Stimulated activated CD4-positive, alpha-beta T cell treated with anti-CD3 and anti-CD28 coated beads, Interleukin-2, amount 100 ng/mL, for 24 hours (primary cell): ENCODE measurements at places on chromosomes 7 and 10.

DNA sequence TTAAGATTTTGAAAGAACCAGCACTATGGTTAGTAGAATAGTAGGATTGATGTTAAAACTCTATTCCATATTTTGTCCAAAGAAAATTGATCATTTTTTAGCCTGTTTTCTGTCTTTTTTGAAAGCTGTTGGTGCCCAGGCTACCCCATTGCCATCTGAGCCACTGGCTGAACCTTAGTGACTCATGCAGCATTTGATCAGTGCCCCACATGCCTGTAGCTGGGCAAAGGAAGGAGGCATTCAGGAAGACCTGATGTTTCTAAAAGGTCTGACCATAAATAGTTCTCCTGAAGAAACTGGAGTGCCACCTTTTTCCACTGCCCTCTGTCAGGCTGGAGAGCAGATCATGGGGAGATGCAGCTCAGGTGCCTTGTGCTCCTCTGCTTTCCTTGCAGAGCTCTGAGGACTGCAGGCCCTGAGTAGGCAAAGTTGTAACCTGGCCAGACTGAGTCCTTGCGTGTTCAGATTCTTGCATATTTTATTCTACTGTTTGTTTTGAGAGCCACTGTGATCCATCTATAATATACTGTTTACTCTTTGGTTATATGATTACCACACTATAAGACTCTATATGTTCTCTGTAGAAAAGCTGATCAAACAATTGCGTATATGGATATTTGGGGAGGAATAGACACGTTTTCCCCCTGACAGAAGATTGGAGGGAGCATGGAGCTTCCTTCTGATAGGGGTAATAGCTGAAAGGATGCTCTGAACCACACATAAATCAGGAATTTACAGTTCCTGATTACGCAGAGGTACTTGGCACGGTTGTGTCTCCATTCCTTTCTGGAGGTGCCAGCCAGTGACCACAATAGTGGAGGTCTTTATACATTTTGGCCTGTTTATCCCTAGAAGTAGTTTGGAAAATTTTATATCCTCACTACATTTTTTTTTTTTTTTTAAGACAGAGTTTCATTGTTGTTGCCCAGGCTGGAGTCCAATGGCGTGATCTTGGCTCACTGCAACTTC, 48.9 kb upstream of the GJD4 start:
- no peak for DNase-seq

GRCh38 chr10:43202224-43202656, 64.0 kb downstream of the CSGALNACT2 start:
- DNase-seq: peak; percentile 63

DNA sequence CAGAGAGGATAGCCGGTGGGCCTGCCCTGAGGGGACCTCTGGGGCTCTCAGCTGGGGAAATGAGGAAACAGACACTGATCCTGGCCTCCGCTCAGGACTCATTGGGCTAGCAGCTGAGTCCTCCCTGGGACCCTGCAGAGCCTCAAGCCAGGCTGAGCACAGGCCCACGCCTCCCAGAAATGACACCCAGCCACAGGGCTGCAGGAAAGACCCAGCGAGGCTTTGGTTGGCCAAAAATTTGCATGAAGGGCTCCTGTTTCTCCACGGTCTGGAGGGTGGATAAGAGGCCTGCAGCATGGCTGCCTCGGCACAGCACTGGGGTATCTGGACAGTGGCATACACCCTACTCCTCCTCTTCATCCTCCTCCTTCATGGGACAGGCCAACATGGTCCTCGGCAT, 60.4 kb downstream of the ZNF33B start:
- DNase-seq: no peak

- DNase-seq: no peak
Measured at GRCh38 chr7:142939226-142939910, at the start of gene LLCFC1. Gene LLCFC1, plus strand, starts transcription at chr7:142939484. Its CDS starts 138 bp downstream, at chr7:142939622.

- DNase-seq: peak; percentile 58
Measured at GRCh38 chr10:29734962-29735627, 100.3 kb upstream of the SVIL start.

GRCh38 chr7:150780292-150780691, 19.9 kb downstream of the TMEM176B start:
- no peak for DNase-seq

DNA sequence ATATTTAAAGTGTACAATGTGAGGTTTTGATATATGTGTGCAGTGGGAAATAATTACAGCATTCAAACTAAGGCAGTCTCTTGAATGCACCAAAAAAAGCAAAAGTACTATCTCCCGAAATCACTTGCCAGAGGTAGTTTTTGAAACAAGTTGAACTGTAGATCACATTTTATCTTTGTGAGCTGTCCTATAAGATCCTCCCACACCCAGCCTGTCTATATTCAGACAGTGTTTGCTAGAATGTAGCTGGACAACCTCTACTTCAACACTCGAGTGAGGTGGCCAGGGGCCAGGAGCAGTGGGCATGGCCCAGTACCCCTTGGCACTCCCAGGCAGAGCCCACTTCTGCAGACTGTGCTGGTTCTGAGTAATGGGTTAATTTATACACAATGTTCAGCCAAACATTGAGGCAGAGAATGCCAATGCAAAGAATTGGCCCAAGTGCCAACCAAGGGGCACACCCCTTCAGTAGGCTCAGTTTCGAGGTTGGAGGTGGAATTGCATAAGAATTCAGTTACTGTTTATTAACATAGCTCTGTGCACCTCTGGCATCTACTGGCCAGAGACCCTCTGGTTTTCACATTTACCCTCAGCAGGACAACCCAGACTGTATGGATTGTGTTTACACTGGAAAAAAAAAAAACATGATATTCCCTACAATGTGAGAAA, 70.5 kb downstream of the AHR start:
- DNase-seq: no peak

DNA sequence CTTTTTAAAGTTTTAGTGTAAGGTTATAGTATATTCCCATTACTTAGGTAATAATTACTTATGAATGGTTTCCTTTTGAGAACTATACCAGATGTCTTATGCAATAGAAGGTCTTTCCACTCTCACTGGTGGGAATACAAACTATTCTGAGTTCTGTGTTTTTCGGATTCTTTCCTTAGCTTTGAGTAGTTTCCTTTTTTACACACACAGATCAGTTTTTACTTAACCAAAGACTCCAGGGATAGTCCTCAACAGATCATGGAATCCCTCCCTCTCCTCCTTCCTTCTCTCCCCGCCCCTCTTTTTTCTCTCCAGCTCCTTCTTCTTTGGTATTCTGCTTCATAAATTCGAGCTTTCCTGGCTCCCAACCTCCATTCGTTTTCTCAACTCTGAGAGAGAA, 13.3 kb downstream of the COPG2 start:
- DNase-seq: no peak
